ENCODE measurements at places on chromosomes 5 and 9.
A peak's percentile ranks its signal among the peaks of the same experiment; 100 is the strongest.

GRCh38 chr5:77172713-77173328 lies 37.7 kb upstream of the PDE8B start:
- DNase-seq: no peak

GRCh38 chr9:20623021-20623747 lies 885 bp upstream of the MLLT3 start:
- DNase-seq: peak; percentile 57

GRCh38 chr9:120910643-120911042 lies 16.0 kb downstream of the TRAF1 start:
- DNase-seq: no peak

DNA sequence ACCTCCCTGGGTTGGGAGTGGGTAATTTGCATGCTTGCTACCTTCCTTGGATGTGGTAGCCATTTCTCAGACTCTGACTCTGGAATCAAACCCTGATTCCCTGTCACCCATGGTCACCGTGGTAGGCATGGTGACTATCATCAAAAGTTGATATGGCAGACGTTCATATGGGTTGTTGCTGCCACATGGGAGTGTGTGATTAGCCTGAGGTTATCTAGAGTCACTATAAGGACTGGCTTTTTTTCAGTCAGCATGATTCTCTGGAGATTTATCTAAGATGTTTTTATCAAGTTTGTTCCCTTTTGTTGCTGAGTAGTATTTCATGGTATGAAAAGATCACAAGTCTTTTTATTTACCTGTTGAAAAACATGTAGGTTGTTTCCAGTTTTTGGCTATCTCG lies 7.0 kb downstream of the RCL1 start:
- DNase-seq: no peak

- DNase-seq: no peak
Measured at GRCh38 chr5:58294598-58295305, 165.1 kb downstream of the PLK2 start.

GRCh38 chr5:80146046-80146445 lies 109.8 kb downstream of the SERINC5 start:
- DNase-seq: no peak

GRCh38 chr5:171433982-171434676 lies 14.7 kb downstream of the FGF18 start:
- DNase-seq: no peak

- DNase-seq: no peak
Measured at GRCh38 chr5:61332851-61333320, 828 bp downstream of the ZSWIM6 start.

GRCh38 chr9:107932601-107933000 lies 443.0 kb upstream of the KLF4 start:
- no peak for DNase-seq

- DNase-seq: no peak
Measured at GRCh38 chr5:159915904-159916840, at the start of gene ADRA1B. Gene ADRA1B (plus strand): TSS chr5:159916482. CDS start chr5:159916906, 424 bp downstream.

GRCh38 chr5:33409435-33410170 lies 31.2 kb upstream of the TARS1 start:
- DNase-seq: no peak

- no peak for DNase-seq
Measured at GRCh38 chr5:53983568-53984460, 326.6 kb downstream of the ARL15 start.

DNA sequence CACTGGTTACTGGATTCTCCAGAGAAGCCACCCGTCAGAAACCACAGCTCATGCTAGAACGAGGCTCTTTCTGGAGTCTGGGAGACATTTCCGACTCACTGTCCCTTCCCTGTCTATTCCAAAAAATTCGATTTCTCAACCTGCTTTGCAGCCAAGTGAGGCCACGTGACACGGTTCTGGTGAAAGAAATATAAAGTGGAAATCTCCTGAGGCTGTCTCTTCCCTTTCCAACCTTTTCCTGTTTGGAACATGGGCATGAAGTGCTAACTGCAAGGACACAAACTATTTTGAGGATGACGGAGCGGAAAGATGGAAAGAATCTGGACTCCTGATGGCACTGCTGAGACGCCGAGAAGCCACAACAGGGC lies 6.1 kb upstream of the PTGS1 start:
- no peak for DNase-seq

GRCh38 chr5:134041570-134042411 lies 37.0 kb upstream of the VDAC1 start:
- DNase-seq: no peak

- no peak for DNase-seq
Measured at GRCh38 chr9:71928376-71928775, 16.9 kb downstream of the C9orf85 start.

DNA sequence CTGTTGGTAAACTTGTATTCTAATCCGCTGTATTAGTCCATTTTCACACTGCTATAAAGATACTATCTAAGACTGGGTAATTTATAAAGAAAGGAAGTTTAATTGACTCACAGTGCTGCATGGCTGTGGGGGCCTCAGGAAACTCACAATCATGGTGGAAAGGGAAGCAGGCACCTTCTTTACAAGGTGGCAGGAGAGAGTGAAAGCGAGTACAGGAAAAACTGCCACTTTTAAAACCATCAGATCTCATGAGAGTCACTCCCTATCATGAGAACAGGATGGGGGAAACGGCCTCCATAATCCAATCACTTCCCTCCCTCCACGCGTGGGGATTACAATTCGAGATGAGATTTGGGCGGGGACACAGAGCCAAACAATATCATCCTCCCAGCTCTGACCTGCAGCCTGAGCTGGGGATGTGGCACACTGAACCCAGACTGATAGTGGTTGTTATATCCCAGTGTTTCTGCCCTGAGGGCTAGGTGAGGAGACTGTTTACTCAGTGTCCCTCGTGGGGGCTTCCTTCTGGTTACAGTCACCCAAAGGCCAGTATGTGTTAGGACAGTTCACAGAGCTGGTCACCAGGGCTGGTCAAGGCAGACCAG lies 488.3 kb downstream of the KDM4C start:
- no peak for DNase-seq

GRCh38 chr5:90894866-90895420 lies 336.3 kb downstream of the ADGRV1 start:
- no peak for DNase-seq

- no peak for DNase-seq
Measured at GRCh38 chr9:4289411-4290326, 10.2 kb downstream of the GLIS3 start.

DNA sequence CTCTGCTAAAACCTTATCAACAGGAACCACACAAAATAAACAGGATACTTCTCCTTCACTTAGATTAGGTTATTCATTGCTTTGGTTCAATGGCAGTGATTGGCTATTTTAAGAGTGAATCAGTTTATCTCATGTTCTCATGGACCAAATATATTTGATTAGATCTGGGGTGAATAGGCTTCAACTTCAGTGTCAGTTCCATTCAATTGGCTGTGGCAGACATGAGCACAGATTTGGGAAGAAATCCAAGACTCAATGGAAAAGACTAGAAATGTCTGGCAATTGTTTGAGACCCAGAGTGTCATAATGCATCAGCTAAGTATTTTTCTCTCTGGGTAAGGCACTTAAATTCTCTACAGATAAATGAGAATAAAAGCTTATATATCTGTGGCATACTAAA lies 37.1 kb downstream of the CDH18 start:
- DNase-seq: no peak

DNA sequence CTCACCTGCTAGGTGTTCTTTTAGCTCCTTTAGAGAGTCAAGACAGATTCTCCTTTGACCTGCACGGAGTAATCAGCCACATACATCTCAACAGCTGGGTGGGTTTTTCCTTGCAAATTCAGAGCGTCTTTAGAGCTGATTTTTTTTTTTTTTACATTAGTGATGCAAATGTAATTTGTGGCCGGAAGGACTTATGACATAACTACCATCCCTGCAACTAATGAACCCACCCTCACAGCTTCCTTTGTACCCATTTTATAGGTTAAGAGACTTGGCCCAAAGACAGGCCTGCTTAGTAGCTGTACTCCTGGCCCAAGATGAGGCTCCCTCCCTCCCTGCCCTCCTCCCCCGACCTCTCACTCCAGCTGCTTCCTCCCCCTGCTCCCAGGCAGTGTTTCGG lies 69.9 kb upstream of the NIPAL4 start:
- DNase-seq: no peak

GRCh38 chr9:134425401-134425800 lies 99.1 kb downstream of the RXRA start:
- DNase-seq: no peak

- DNase-seq: no peak
Measured at GRCh38 chr5:76393035-76393680, 9.9 kb upstream of the IQGAP2 start.

- DNase-seq: no peak
Measured at GRCh38 chr9:16175461-16175860, 622.6 kb downstream of the CCDC171 start.

DNA sequence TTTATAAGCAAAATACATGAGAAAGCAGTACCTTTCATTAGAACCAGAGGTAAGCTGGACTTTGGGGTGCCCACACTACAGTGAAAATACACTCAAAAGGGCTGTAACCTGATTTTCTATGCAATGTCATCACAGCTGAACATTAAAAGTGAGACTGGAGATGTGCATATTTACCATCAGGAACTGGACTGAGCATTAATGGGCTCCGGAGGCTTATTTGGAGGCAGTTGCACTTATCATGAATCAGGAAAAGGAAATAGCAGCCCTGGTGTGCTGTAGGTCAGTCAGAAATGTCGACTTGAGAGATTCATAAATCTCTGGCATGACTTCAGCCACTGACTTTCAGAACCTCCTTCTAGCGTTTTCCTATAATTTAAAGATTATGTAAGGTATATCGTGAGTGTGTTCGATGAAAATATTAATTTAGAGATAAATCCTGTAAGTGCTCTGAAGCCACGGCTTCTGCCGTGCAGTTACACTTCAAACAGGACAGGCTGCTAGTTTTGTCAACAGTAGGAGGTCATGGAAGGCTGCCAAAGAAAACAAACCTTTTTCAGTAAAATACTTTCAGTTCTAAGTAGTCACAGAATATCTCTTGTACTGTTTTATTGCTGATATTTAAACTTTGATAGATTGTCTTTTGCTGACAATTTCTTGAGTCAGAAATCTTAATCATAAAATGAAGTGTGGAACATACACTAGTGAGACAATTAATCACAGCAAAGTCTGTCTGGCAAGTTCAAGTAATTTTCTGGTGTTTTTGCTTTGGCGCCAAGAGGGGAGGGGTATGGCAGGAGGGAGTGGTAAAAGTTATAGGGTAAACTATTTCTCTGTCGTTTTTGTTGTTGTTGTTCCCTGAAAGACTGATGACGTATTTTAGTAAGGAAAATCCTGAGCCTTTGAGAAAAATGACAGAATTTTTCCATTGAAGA lies 939.7 kb downstream of the NR2F1-AS1 start:
- no peak for DNase-seq

GRCh38 chr9:89493671-89494070 lies 4.2 kb downstream of the SEMA4D start:
- no peak for DNase-seq

DNA sequence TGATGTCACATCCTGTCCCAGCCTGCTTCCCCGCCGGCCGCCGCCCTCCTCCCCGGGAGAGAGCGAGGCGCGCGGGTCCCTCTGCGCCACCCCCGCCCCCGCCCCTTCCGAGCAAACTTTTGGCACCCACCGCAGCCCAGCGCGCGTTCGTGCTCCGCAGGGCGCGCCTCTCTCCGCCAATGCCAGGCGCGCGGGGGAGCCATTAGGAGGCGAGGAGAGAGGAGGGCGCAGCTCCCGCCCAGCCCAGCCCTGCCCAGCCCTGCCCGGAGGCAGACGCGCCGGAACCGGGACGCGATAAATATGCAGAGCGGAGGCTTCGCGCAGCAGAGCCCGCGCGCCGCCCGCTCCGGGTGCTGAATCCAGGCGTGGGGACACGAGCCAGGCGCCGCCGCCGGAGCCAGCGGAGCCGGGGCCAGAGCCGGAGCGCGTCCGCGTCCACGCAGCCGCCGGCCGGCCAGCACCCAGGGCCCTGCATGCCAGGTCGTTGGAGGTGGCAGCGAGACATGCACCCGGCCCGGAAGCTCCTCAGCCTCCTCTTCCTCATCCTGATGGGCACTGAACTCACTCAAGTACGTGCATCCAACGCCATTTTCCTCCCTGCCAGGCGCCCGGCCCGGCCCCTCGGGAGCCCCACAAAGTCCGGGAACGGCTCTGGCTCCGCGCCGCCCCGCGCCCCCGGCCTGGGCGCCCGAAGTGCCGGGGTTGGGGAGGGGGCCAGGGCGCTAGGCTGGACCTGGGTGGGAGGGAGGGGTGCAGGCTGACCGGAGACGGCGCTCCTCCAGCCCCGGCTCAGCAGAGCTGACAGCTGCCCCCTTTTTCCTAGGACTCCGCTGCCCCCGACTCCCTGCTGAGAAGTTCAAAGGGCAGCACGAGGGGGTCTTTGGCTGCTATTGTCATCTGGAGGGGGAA lies 12.0 kb upstream of the OLFM1 start:
- no peak for DNase-seq

GRCh38 chr5:113361701-113362100 lies 73.1 kb downstream of the TSSK1B start:
- DNase-seq: no peak

DNA sequence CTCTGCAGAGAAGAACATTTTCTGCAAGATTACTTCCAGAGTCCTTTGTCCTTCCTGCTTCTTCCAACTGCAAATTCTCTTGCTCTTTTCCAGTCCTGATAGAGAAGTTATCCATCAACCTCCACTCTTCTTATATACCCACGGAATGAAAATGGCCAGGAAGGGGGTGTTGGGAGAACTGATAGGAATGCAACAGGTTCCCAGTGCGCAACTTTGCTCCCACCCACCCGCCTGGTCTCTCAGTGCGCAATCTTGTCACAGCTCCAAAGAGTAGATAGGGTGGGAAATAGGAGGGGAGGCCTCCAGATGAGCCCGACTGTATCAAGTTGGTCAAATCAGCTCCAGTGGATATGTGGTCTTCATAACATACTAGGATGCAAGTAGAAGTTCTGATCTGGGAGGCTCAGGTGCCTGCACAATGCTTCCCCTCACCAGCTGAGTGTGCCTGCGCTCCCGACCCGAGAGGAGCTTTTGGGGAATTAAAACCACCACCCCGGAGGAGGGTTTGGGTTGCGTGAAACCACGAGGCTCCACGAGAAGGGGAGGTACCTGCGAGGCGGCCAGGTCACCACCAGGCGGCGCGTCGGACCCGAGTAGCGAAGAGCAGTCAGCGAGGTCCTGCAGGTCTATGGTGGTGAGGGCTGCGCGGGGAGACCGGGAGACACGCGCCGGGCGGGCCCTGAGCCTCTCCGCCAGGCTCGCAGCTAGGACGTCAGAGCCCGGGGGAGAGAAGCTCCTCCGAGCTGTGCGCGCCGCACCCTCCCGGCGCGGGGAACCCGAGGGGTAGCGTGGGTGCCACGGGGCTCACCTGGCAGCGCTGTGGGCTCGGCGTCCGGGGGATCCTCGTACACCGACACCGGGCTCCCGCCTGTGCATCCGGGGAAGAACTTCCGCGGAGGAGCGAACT lies 835 bp downstream of the MCIDAS start:
- no peak for DNase-seq

All from activated effector memory CD4-positive, alpha-beta T cell treated with Interleukin-2 at 50 U/mL for 16 hours (primary cell).